Endodermal cell (in vitro differentiated cells): ENCODE measurements at places on chromosomes 2 and 18.

GRCh38 chr2:69099541-69099940 is 86.6 kb downstream of the ANTXR1 start:
- H3K4me1 ChIP-seq, result peaks cover 7% of the 10 kb centered on the region
- peaks cover 10% of the 10 kb centered on the region for H3K36me3 ChIP-seq
- no peak overlapping the region for H3K27ac ChIP-seq
- DNase-seq, result no peak
- no peaks in the 10 kb centered on the region for H3K27me3 ChIP-seq
- H3K4me3 ChIP-seq, result no peak overlapping the region

DNA sequence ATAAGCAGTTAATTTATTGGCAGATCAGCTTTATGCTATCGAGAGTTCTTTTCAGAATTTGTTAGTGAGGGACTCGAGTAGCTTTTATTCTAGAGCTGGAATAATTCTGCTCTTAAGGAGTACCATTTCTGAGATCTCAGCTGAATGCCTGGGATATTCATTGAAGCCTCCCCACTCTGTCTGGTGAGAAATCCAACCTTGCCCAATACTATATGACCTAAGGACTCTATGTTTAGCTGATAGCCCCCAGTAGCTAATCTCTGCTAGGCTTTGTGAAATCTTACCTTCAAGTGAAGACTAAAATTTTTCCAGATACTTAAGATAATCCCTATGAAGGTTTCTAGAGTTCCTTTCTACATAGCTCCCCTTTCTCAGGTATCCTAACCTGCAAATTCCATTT is 261.4 kb downstream of the SETBP1 start:
- DNase-seq, result no peak
- H3K4me3 ChIP-seq, result no peak overlapping the region
- peaks cover 28% of the 10 kb centered on the region for H3K4me1 ChIP-seq
- no peaks in the 10 kb centered on the region for H3K36me3 ChIP-seq
- H3K27me3 ChIP-seq, result no peaks in the 10 kb centered on the region
- no peak overlapping the region for H3K27ac ChIP-seq

- no peaks in the 10 kb centered on the region for H3K27me3 ChIP-seq
- no peak overlapping the region for H3K27ac ChIP-seq
- H3K4me1 ChIP-seq, result no peaks in the 10 kb centered on the region
- no peaks in the 10 kb centered on the region for H3K36me3 ChIP-seq
Observed at GRCh38 chr2:145020694-145021093, 500.8 kb upstream of the ZEB2 start.

GRCh38 chr2:191222507-191222906 is 22.7 kb upstream of the MYO1B start:
- no peak overlapping the region for H3K27ac ChIP-seq
- DNase-seq, result no peak
- H3K4me1 ChIP-seq, result peaks cover 4% of the 10 kb centered on the region
- no peak overlapping the region for H3K4me3 ChIP-seq

DNA sequence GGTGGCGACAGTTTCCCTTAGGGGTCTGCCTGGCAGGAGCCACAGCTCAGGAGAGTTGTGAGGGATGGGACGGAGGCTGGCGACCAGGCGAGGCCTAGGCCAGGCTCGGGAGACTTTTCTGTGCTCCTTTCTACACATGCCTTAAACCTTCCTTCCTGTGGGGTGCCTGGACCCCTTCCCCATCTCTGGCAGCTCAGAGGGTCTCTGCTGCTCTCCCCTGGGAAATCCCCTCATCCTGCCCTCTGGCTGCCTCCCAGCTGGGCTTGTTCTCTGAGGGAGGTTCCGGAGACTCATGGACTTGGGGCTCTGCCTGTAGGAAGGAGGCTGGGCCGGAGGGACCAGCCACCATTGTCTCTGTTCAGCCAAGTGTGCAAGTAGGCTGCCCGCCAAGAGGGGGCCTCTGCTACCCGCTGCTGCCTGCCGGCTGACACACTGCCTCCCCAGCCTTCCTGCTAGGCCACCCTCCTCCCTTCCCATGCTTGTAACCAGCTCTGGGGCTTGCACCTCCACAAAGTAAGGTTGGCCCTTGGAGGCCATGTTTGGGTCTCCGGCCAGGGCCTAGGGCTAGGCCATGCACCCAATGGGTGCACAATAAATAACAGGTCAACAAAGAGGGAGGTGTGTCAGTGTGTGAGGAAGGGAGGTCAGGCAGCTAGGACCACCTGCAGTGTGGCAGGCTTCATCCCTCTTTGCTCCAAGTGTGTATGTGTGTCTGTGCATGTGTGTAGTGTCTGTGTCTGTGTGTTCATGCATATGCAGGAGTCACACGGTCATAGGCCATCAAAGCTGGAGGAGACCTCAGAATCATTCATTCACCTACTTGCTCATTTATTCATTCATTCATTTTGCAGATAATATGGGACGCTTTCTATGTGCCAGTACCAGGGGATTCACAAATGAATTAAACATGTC is 28.8 kb downstream of the PSD4 start:
- DNase-seq, result peak; percentile 61
- no peaks in the 10 kb centered on the region for H3K4me1 ChIP-seq
- no peak overlapping the region for H3K27ac ChIP-seq
- no peaks in the 10 kb centered on the region for H3K36me3 ChIP-seq
- H3K4me3 ChIP-seq, result no peak overlapping the region

DNA sequence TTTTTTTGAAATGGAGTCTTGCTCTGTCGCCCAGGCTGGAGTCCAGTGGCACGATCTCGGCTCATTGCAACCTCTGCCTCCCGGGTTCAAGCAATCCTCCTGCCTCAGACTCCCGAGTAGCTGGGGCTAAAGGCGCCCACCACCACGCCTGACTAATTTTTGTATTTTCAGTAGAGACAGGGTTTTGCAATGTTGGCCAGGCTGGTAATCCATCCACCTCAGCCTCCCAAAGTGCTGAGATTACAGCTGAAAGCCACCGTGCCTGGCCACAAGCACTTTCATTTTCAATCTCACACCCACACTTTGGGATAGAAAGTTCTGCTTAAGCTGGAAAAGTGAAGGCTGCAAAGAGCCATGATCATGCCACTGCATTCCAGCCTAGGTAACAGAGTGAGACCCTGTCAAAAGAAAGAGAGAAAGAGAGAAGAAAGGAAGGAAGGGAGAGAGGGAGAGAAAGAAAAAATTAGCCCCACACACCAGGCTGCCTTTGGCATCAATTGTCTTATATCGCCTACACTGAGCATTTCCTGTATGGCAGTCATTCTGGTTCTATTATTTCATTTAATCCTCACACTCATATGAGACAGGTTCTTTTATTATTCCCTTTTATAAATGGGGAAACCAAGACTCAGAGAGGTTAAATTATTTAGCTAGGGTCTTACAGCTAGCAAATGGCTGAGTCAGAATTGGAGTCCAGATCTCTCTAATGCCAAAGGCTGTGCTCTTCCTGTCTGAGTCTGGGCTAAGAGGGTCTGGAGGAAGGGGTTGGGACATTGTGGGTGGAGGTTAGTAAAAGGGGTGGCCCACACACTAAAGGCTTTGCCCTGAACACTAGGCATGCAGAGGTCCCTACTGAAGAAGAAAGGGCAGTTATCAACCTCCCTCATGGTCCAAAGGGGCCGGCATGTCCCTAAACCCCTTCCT is 37.9 kb upstream of the PKDCC start:
- no peaks in the 10 kb centered on the region for H3K27me3 ChIP-seq
- no peak for DNase-seq
- no peak overlapping the region for H3K4me3 ChIP-seq

DNA sequence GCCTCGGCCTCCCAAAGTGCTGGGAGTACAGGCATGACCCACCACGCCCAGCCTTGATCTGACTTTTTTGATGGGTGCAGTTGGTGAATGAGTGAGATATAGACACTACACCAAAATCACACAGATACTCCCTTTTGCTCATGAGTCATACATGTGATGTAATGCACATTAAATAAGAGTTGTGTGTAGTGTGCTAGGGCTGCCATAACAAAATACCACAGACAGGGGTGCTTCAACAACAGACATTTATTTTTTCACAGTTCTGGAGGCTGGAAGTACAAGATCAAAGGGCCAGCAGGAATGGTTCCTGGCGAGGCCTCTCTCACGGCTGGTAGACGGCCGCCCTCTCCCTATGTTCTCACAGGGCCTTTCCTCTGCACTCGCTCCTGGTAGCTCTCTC is 46.6 kb downstream of the GBX2 start:
- H3K27me3 ChIP-seq, result peaks cover 77% of the 10 kb centered on the region
- H3K36me3 ChIP-seq, result peaks cover 7% of the 10 kb centered on the region
- DNase-seq, result no peak
- no peak overlapping the region for H3K4me3 ChIP-seq
- H3K27ac ChIP-seq, result no peak overlapping the region
- H3K4me1 ChIP-seq, result no peaks in the 10 kb centered on the region

DNA sequence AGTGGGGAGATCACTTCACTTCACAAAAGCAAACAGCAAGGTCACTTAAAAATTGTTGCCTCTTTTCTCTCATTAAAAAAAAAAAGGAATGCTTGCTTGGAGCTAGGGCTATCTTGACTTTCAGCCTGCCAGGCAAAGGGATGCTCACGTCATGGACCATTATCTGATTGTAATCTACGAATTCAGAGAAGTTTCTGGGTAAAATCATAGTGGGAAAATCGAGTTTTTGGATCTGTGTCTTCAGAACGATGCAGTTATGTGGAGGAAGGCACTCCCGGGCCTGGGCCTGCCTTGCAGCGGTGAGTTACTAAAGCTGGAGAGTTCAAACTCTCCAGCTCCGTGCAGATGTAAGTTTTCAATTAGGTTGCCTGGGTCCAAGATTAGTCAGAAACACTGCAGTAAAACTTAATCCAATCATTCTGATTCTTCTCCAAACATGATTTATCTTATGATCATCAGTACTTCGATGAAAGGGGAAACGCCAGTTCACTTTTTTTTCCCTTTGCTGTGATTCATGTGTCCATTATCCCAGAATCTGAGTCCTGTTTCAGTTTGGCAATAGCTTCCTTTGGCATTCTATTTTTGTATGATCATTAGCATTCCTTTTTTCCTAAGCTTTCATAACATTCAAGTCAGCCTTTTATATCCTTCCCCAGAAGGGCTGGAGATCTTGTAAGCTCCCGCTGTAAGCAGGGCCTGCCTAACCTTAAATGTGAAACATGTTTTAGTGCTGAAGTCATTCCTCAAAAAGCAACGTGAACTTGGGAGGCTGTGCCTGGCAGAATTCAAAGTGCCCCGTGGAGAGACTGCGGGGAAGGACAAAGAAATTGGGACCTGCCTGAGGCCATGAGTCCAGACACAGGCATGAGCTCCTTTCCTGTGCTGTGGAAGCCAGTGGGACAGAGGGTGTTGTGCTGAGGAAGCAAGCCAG is 119.3 kb upstream of the TWIST2 start:
- no peaks in the 10 kb centered on the region for H3K36me3 ChIP-seq
- H3K27ac ChIP-seq, result peak overlapping the region; percentile 20

GRCh38 chr2:10620481-10620880 is 69.3 kb downstream of the NOL10 start:
- no peaks in the 10 kb centered on the region for H3K4me1 ChIP-seq
- no peak overlapping the region for H3K27ac ChIP-seq
- no peak for DNase-seq
- no peaks in the 10 kb centered on the region for H3K27me3 ChIP-seq

GRCh38 chr2:157250836-157251235 is 6.7 kb upstream of the GALNT5 start:
- H3K27me3 ChIP-seq, result no peaks in the 10 kb centered on the region
- H3K27ac ChIP-seq, result no peak overlapping the region
- peaks cover 6% of the 10 kb centered on the region for H3K4me1 ChIP-seq
- no peak for DNase-seq
- H3K4me3 ChIP-seq, result no peak overlapping the region

DNA sequence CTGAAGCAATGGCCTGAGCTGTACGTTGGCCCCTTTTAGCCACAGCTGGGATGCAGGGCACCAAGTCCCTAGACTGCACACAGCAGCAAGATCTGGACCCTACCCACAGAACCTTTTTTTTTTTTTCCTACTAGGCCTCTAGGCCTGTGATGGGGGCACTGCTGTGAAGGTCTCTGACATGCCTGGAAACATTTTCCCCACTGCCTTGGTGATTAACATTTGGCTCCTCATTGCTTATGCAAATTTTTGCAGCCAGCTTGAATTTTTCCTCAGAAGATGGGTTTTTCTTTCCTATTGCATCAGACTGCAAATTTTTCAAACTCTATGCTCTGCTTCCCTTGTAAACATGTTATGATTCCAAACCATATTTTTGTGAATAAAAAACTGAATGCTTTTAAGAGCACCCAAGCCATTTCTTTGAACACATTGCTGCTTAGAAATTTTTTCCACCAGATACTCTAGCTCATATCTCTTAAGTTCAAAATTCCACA is 33.5 kb downstream of the PDE1A start:
- no peak overlapping the region for H3K4me3 ChIP-seq
- no peak for DNase-seq
- no peak overlapping the region for H3K27ac ChIP-seq
- no peaks in the 10 kb centered on the region for H3K36me3 ChIP-seq

DNA sequence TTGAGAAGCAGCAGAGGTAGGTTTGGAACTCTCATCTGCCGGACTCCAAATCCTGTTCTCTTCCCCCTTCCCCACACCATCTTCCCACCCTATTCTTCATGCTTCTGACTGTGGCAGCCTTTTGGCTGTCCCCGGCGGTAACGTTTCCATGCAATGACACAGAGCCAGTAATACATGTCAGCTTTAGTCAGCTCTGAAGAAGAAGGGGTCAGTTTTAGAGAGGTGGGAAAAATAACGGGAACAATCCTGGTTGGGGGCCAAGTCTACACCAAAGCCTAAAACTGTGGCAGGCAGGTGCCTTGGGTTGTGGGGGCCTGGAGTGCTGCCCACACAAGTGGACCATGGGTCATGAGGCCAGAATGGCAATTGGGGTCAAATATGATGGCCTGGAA is 106.8 kb downstream of the LPIN1 start:
- H3K27ac ChIP-seq, result no peak overlapping the region
- DNase-seq, result no peak
- H3K36me3 ChIP-seq, result no peaks in the 10 kb centered on the region

GRCh38 chr2:73202156-73203054 is at the start of gene NOTO:
Gene NOTO, plus strand, starts transcription at chr2:73202574. Its CDS starts 93 bp downstream, at chr2:73202667.
- no peak within 1 kb of the TSS for H3K27ac ChIP-seq
- no peaks in the 10 kb centered on the region for H3K36me3 ChIP-seq
- DNase-seq, result peak; percentile 85
- H3K4me1 ChIP-seq, result no peaks in the 10 kb centered on the region
- no peak within 1 kb of the TSS for H3K4me3 ChIP-seq
